ENCODE measurements at places on chromosomes 5 and 9.

DNA sequence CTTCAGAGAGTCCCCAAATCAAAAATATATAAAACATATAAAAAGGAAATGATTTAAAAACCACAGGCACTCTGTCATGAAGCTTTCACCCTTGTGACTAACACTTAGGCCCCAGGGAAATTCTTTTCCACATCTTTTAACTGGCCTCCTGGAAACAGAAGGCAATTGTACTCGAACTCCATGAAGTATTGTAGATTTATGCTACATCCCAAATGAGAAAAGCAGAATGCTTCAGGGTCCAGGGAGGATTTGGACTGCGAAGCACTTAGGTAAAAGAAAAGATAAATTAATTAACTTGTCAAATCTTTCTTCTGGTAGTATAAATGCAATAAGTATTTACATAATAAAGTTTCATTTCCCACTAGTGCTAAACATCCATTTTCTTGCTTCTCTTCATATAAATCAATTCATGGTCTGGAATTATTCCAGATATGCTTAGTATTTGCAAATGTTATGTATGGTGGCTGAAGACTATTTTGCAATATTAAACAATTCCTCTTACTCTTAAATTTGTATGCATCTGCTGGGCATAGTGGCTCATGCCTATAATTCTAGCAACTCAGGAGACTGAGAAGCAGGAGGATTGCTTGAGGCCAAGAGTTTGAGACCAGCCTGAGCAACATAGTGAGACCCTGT is 64.9 kb upstream of the ELL2 start:
- DNase-seq = no peak

GRCh38 chr5:9278921-9279603 is 266.8 kb downstream of the SEMA5A start:
- DNase-seq = no peak

DNA sequence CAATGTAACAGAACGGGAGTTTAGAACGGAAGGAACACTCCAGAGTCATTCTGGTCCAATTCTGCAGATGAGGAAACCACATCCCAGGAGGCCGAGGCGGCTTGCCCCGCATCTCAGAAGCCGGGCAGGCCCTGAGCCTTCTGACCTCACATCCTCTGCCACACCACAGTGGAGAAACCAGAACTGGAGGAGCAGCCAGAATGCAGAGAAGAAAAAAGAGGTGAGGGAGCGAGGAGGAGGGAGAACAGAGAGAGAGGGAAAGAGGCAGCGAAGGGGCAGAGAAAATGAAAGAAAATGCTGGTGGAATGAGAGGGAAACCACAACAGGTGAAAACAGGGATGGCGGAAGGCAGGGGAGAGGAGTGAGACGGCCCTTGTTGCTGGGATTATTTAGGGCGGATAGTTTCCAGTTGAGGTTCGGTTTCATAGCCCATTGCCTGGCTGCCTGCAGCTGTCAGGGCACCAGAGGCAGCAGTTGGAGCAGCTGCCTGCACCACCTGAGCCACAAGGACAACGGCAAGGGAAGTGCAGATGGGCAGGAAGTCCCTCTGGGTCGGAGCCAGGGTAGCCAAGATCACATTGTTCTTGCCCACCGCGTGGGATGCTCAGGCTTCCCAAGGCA is at the start of gene HMHB1:
Gene HMHB1 (plus strand): TSS at position 77 of the 621 bp plus-strand sequence.
- DNase-seq = no peak

- DNase-seq = no peak
Observed at GRCh38 chr5:140399979-140400729, 1.5 kb upstream of the ANKHD1 start.

GRCh38 chr5:81187885-81188284 is 45.2 kb upstream of the CKMT2 start:
- no peak for DNase-seq

- DNase-seq = no peak
Observed at GRCh38 chr5:75325242-75325641, 11.8 kb upstream of the HMGCR start.

- DNase-seq = no peak
Observed at GRCh38 chr5:72815580-72816283, 729 bp upstream of the TNPO1 start.

DNA sequence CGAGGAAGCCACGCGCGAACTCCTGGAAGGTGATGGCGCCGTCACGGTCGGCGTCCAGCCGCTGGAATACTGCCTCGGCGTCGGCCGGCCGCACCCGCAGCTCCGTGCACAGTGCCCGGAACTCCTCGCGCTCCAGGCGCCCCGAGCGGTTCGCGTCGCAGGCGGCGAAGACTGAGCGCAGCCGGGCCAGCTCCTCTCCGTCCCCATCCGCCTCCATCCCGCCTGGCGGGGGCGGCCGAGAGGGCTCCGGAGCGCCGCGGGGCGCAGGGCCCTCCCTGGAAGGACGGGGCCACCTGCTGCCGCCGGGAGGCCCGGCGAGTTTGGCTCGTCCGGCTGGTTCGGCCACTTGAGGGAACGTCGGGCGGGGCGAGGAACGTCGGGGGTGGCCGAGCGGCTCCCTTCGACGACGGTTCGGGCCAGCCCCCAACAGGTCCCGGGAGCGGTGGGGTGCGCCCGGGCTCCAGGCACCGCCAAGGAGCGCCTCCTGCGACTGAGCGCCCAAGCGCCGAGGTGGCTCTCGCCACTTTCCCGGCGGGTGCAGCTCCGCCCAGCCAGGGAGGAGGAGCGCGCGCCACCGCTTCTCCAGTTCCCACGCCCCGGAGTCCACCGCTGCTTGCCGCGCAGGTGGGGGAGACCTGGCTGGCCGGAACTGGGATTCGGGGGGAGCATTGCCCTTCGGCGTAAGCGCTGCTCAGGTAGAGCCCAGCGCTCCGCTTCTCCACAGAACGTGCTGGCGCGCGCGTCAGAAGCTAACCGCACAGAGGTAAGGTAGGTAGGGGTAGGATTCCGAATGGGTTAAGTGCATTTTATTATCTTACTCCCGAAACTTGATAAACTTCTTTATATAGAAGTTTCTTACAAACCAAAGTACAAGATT is at the start of gene RASEF:
Gene RASEF (minus strand): TSS at position 492 of the 877 bp plus-strand sequence. CDS start 275 bp downstream, at position 217.
- DNase-seq = peak; percentile 15

- no peak for DNase-seq
Observed at GRCh38 chr5:75405296-75405695, 68.3 kb downstream of the HMGCR start.

DNA sequence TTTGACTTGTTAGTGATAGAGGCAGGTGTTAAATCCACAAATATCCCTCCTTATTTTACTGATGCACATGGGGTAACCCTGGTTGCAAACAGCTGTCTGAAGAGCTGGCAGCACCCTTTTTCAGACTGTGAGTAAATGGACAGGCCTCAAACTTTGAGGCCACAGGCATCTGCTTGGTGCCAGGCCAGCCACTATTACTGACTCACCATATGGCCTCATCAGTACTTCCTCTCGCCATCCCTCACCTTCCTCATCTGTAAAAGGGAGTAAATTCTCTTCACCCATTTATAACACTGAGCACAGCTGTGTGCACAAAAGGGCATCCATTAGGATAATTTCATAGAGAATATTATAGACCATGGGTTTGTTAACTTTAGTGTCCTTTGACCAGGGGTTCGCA is 11.9 kb upstream of the TNIP1 start:
- no peak for DNase-seq

- DNase-seq = no peak
Observed at GRCh38 chr5:163642904-163643303, 137.5 kb downstream of the MAT2B start.
